ENCODE measurements at places on chromosomes 3 and 15.
A peak's percentile ranks its signal among the peaks of the same experiment; 100 is the strongest.

GRCh38 chr3:160665784-160666526 lies 11.0 kb upstream of the ARL14 start:
- DNase-seq, result no peak

GRCh38 chr3:115710799-115711198 lies 87.5 kb downstream of the GAP43 start:
- DNase-seq, result no peak

- no peak for DNase-seq
Measured at GRCh38 chr3:5213574-5213966, 26.1 kb downstream of the EDEM1 start.

DNA sequence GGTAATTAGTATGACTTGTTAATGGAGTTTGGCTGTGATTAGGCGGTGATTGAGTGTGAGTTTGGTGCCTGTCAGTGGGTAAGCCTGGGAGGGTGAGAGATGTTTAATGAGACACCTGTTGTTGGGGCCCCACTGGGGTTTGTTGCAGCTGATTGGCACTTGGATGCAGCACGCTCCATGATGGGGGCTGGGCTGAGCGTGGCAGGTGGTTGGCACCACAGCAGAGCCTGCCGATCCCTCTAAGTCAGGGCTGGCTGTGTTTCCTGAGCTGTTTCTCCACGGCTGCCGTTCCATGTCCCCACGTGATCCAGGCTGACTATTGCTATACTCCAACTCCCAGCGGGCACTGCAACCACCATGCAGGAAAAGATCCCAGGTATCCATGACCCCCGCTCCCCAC lies 93.5 kb upstream of the ARRDC4 start:
- no peak for DNase-seq

DNA sequence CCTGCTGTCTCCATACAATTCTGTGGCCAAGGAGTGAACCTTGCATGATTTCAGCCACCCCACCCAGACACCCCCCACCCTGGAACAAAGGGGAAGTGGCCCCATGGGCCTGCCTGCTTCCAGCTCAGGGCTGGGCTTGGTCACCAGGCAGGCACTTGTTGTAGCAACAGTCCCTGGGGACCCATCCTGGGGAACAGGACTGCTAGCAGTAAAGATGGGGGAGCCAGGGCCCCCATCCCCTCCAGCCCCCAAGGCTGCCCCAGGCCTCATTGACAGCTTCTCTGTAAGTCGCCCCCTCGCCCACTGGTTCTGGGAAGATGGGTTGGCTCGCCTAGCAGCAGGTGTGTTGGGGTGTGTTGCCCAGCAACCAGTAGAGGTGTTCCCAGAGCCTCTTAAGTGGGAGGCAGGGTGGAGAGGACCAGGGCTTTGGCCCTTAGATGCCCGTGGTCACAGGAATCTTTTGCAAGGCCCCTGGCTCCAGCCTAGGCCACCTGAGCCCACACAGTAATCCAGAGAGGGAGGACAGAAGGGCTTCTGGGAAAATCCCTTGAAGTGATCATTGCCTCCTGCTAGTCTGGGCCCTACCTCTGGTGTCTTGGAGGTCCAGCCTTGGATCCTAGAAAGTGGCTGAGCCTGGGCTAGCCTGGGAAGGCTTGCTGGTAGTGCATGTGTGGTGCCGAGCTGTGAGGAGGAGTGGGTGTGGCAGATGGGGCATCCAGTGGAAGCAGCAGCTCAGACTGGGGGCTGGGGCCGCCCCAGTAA lies 48.9 kb downstream of the CYP11A1 start:
- peak; percentile 8 for DNase-seq

- no peak for DNase-seq
Measured at GRCh38 chr3:30169487-30169886, 436.9 kb upstream of the TGFBR2 start.

DNA sequence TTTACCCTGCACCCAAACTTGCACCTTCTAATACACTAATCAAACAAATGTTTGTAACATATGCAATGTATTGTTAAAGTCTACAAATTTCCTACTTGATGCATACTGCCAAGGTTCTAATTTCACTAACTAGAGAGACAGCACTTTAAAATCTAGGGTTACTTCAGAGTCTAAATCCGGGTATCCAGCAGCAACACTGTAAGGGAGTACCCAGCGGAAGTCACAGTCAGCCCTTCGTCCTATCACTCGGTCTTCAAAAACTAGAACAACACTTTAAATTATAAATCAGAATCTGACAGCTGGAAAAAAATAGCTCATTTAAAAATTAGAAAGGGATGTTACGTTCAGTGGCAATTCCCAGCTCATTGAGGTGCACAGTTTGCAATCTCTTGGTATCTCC lies 8.3 kb downstream of the TNIK start:
- no peak for DNase-seq

GRCh38 chr3:167057581-167057980 lies 322.5 kb downstream of the ZBBX start:
- no peak for DNase-seq

DNA sequence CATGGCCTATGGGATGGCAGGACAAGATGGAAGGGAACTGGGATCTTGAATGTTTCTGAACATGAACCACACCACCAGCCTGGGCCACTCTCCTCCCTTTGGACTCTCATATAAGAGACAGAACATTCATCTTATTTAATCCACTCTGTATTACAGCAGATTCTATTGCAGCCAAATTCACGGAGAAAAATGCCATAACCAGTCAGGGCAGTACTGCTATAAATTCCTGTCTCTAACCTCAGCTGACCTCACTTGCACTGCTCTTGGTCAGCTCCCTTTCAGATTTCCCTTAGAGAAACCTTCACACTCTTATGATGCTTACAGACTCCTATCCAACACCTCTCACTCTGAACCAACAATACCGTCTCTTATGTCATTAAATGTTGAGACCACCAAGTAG lies 101.4 kb downstream of the RYK start:
- DNase-seq, result no peak

DNA sequence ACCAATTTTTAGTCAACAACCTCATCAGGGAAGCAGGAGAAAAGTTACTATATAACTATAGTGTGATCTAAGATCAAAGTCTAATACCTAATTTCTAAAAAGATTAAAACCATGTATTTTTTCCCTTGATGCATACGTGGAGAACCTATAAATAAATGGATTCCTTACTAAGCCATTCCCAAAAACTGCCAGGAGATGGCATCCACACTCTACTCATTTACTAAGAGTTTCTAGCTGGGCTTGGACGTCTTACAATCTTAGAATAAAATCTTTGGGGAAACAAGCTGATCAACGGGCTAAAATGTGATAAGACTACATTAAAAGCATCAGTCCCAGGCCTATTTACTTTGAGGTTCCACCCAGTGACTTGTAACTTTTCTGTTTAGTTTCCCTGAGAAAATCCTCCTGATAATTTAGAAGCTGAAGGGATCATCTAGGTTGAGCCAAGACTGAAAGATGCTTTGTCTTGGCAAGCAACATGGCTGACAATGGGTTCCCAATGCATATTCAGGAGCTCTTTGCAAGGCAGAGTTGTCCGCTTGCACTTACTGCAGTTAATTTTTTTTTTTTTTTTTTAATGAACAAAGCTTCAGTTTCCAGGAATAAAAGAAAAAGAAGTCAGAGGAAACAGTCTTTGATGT lies 85.5 kb upstream of the FGF12 start:
- no peak for DNase-seq

- DNase-seq, result no peak
Measured at GRCh38 chr3:115236496-115236895, 89.4 kb upstream of the ZBTB20 start.

- DNase-seq, result no peak
Measured at GRCh38 chr3:171256445-171257250, 203.6 kb downstream of the TNIK start.

DNA sequence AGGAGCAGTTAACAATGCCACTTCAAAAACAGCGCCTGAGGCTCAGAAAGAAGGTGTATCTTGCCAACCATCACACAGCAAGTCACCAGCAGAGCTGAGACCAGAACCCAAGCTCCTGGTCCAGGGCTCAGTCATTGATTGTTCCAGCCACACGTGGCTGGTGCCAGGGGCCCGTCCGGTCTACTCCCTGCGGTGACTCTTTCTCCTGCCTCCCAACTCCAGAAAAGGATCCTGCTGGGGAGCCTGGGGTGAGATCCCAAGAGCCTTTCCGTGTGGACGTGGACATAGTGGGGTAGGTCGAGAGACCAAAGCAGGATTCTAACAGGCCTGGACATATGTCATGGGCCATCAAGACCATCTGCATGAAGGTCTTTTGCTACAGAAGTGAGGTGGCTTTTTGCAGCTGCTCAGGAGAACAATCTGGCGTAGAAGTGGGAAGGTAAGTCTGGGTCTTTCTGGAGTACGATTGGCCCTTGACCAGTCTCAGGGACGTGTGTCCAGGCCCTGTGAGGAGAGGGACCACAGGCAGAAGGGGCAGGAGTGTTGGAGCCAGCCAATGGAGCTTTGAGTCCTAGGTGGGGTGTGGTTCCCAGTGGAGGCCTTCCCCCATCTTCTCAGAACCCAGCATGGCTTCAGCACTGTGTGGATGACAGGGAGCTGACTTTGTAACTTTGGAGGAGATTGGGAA lies 105.4 kb downstream of the HMG20A start:
- no peak for DNase-seq

DNA sequence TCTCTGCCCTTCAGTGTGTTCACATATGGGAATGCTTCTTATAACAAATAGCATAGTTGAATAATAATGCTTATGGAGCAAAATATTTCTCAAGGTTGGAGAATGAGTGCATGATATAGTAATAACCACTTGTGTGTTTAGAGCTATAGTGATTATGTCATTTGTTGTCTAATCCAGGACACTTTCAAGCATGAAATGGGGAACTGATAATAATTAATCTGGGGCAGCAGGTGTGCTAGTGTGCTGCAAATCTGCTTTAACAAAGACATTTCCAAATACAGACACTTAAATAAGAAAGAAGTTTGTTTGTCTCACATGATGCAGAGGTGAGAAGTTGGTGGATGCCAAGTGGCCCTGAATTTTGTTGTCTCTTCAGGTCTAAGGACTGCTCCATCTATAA lies 579.3 kb upstream of the GRM7 start:
- DNase-seq, result no peak

- peak; percentile 14 for DNase-seq
Measured at GRCh38 chr3:51967384-51968169, at the start of gene PCBP4. Gene PCBP4, minus strand, starts transcription at chr3:51967454. Its CDS starts 6,214 bp downstream, at chr3:51961240.

GRCh38 chr3:35537265-35537664 lies 102.1 kb upstream of the ARPP21 start:
- DNase-seq, result no peak

DNA sequence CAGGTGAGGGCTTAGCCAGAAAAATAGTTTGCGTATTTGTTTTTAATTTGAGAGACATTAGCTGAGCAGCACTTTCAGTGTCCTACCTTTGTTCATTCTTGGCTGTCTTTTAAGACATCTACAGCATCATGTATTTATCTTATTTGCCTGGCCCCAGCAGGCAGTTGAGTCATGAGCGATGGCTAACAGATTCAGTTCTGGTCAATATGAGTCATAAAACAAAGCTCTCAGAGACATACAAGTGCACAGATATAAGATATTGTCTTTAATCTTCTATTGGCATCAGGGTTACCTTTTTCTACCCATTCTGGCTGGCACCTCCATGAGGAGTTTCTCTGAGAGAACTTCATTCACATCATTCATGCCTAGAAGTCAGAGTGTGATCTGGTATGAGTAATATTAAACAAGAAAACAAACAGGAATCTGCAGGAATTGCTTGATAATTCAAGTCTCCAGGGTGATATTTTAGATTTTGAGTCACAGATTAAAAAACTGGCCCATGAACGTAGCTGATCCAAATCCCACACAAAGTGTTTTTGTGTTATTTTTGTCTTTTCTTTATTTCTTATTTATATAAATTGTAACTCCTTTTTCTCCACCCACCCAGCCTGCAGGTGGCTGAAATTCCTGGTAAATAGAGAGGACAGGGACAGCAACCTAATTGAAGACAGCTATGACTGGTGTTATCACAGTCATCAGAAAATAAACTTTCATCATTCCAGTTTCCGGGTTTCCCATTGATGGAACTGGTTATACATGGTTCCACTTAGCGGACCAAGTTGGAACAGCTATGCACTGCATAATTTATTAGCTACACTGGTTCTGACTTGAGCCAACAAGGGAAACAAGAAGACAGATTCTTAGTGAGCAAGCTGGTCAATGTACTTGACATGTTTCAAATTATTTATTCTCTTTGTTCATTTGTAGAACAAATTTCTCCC lies 47.3 kb downstream of the PLSCR2 start:
- DNase-seq, result no peak

GRCh38 chr15:93331545-93332167 lies 242.6 kb upstream of the RGMA start:
- DNase-seq, result no peak

DNA sequence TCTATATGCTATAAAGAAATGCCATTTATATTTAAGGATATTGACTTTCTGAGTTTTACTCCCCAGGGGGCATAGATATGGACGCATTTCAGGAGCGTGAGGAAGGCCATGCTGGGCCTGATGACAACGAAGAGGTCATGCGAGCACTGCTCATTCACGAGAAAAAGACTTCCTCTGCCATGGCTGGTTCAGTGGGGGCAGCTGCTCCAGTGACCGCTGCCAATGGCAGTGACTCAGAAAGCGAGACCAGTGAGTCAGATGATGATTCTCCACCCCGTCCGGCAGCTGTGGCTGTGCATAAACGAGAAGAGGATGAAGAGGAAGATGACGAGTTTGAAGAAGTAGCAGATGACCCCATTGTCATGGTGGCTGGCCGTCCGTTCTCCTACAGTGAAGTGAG lies 38.4 kb downstream of the GTF2E1 start:
- peak; percentile 1 for DNase-seq

DNA sequence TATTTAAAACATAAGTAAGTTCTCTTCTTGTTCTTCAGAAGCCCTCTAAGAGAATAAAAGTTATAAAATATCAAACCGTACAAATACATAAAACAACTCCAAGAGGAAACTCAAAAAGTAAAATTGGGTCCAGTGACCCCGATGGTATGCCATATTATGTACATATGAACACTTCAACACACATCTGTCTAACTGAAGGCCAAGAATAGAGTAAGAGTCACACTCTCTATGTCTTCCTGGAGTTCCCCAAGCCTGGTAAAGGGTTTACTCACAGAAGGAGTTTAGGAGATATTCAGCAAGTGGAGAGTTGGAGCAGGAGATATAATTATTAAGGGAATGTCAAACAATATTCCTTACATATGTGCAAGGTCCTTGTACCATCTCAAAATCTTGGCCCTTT lies 101.3 kb upstream of the EIF1B start:
- DNase-seq, result no peak

DNA sequence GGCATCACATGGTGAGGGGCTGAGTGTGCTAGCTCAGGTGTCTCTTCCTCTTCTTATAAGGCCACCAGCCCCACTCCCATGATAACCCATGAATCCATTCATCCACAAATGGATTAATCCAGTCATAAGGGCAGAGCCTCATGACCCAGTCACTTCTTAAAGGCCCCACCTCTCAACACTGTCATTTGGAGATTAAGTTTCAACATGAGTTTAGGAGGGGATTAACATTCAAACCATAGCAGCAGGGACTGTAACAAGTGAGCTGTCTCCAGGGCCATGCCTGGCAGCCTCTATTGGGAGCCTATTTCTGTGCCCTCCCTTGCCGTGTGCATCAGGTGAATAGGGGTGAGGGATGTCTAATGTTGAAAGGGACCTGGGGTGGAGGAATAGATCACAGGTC lies 77.5 kb downstream of the CHRD start:
- DNase-seq, result no peak
